Fibroblast of skin of left quadriceps (primary cell): ENCODE measurements at places on chromosomes 4 and X.

GRCh38 chr4:177699365-177700213, 257.4 kb upstream of the AGA start:
- peak; percentile 40 for DNase-seq

- no peak for DNase-seq
Measured at GRCh38 chr4:57168982-57169381, 58.8 kb upstream of the IGFBP7 start.

DNA sequence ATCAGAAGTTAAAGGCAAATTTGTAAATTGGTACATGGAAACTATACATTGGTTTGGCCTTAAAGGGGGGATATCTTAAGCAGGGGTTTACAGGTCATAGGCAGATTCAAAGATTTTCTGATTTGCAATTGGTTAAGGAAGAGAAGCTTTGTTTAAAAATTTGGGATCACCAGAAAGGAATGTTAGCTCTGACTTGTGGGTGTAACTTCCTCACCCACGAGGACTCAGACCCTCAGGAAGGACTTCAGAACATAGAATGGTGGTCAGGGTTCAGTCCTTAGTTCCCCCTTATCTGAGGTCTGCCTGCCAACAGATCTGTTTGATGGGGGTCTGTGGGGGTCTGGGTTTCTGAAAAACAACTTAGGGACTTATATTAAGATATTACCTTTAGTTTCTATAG, 427.4 kb upstream of the DIPK2B start:
- peak; percentile 3 for DNase-seq

GRCh38 chr4:138826322-138826721, 189.3 kb upstream of the NOCT start:
- DNase-seq = no peak

GRCh38 chr4:129394635-129395034, 298.7 kb downstream of the C4orf33 start:
- no peak for DNase-seq

DNA sequence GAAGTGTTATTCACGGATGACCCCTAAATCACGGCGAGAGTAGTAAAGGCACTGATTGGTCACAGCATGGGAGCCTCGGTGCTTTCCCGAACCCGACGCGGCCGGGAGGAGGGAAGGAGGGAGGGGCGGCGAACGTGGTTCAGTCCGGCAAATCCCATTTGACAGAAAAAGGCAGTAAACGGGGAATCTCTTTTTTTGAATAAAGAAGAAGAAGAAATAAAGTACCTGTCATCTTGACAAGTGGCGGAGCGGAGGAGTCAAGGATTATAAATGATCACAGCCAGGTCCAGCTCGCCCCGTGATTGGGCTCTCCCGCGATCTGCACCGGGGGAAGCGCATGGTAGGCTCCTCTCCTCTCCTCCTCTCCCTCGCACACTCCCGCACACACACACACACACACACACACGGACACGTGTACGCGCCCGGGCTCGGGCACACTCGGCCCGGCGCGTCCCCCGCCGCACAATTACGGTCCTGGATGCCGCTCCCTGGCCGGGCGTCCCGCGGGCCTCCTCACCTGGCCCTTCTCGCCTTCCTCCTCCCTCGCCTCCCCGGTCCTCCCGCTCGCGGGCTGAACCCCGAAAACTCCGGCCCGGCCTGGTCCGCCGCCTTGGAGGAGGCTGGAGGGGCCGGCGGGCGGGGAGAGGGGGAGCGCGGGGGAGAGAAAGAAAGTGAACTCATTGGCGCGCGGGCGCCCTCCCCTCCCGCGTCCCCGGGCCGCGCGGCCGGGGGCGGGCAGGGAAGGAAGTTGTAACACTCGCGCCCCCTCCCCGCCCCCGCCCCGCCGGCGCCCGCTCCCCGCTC, 99.2 kb upstream of the TENM3 start:
- peak; percentile 83 for DNase-seq

- no peak for DNase-seq
Measured at GRCh38 chrX:48002929-48003328, 860 bp downstream of the ZNF182 start.

GRCh38 chr4:7803371-7803770, 136.3 kb downstream of the AFAP1 start:
- DNase-seq = no peak

DNA sequence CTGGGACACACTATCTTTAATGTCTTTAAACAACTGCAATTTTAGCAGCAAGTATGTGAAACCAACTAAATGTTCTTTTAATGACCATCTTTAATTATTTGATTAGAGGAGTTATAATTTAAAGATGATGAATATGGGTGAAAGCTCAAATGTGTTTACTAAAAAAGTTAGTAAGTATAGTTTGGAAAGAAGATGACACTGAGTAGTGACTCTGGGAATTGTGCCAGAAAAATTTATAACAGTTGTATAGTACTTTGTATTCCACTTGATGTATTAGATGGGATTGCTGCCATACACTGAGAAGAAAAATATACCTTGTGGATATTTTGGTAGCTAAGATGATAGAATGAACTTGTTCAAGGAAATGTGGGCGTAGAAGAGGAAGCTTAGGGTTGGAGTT, 19.5 kb upstream of the PACRGL start:
- no peak for DNase-seq

- DNase-seq = no peak
Measured at GRCh38 chr4:184575306-184575705, 73.9 kb downstream of the CASP3 start.

- DNase-seq = no peak
Measured at GRCh38 chr4:184762100-184762499, 28.2 kb upstream of the CENPU start.

DNA sequence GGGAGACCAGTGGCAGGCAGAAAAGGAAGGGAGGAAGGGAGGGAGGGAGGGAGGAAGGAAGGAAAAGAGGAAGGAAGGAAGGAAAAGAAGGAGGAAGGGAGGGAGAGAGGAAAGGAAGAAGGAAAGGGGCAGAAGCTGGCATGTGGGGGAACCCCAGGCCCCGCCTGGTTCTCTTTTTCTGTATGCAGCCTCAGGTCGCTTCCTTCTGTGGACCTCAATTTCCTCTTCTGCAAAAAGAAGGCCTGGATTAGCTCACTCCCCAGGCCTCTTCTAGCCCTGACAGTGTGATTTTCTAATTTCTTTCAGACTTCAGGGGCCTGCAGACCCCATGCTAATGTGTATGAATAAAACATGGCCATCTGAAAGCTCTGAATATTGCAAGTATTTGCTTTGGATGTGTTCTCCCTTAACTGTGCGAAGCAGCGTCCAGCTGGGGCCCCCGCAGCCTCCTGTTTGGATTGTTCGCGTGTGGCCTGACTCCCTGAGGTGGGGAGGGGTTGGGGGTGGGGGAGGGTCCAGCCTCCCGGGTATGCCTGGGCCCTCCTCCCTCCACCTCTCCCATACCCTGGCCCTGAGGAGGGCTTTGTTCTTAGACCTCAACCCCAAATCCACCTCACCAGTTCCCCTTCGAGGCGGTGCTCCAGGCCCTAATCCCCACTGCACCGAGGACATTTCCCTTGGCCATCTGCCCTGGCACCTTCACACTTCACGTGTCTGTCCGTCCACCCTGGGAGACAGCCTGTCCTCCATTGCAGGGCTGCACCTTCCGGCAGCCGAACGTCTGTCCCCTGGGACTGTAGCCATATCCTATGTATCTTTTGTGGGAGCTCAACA, 199.9 kb upstream of the ATP6AP2 start:
- no peak for DNase-seq

GRCh38 chrX:40539214-40540142, 41.3 kb upstream of the ATP6AP2 start:
- peak; percentile 26 for DNase-seq

- peak; percentile 90 for DNase-seq
Measured at GRCh38 chrX:13432414-13433297, 112.8 kb upstream of the ATXN3L start.

GRCh38 chrX:23845351-23845817, 62.4 kb downstream of the APOO start:
- DNase-seq = no peak

GRCh38 chr4:42985976-42986375, 93.5 kb downstream of the GRXCR1 start:
- DNase-seq = no peak

GRCh38 chr4:39514888-39515401, 12.3 kb downstream of the UGDH start:
- no peak for DNase-seq

DNA sequence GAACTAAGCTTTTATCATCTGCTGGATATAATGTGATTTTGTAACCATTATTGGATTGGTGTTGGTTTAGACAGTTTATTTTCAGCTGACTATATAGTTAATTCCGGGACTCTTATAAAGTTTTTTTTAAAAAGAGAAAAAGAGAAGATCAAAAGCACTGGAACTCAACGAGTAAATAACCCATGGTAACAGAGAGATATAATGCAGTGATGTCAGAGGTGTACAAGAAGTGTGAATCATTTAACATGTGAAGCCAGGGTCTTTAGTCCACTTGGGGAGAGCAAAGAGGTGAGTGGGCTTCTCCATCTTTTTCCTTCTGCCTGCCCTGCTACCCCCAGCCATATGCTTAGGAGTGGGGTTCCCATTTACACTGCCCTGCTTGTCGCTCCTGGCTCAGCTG, 3.2 kb downstream of the TMEM165 start:
- no peak for DNase-seq

GRCh38 chr4:26804925-26805324, 55.7 kb upstream of the STIM2 start:
- no peak for DNase-seq

- no peak for DNase-seq
Measured at GRCh38 chr4:38364383-38364963, 299.5 kb upstream of the KLF3 start.

GRCh38 chr4:168221301-168221700, 97.3 kb downstream of the DDX60 start:
- peak; percentile 60 for DNase-seq

DNA sequence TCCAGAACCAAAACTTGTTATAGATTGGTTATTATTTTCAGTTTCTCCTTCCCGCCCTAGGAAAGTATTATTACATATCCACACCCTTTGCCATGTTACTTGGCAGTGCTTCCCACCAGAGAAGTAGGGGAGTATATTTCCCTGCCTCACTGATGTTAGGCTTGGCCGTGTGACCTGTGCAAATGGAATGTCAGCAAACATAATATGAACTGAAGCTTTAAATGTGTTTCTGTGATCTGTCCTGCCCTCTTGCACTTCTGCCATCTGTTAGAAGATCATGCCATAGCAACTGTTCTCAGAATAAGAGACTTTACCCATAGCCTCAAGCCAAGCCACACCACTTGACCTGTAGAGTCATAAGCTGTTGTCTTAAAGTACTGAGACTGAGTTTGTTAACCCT, 36.7 kb upstream of the NEUROG2 start:
- peak; percentile 17 for DNase-seq

- DNase-seq = peak; percentile 27
Measured at GRCh38 chrX:85963736-85964135, 83.6 kb downstream of the CHM start.

- no peak for DNase-seq
Measured at GRCh38 chrX:38943120-38943519, 141.9 kb downstream of the MID1IP1 start.

DNA sequence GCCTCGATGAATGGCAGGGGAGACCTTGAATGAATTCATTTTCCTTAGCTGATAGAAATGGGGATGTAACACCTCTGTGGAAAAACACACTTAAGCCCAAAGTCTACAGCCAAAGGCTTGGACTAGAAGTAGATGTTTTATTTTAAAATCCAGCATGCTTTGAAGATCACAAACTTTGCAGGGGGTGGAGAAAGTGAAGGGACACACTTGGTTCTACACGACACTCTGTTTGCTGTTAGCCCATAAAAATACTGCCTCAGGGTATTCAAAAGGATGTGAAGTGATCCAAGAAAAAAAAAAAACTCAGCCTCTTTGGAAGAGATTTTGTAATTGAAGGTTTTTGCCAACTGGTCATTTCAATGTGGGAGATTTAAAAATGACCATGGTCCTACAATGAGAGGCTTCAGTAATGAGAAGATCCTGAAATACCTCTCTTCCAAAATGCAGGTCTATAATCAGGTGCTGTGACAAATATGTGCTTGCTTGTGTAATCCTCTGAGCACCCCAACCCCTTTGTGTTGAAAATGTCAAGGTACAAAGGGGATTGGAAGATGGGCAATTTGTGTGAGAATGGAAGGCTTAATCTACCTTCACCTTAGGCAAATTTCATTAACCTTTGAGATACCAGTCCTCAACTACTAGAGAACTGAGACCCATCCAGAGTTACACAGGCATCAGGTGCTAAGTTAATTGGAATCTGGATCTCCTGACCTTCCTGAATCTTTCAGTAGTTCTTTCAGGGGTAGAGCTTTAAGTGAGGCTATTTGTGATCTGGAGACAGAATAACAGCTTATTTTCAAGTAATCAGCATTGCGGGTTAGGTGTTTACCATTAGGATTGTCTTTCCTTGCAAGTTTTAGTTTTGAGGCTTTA, 82.5 kb downstream of the HS6ST2 start:
- no peak for DNase-seq

GRCh38 chrX:148930206-148930729, 429.9 kb downstream of the AFF2 start:
- no peak for DNase-seq

- DNase-seq = no peak
Measured at GRCh38 chr4:15784959-15785634, 7.0 kb downstream of the CD38 start.

DNA sequence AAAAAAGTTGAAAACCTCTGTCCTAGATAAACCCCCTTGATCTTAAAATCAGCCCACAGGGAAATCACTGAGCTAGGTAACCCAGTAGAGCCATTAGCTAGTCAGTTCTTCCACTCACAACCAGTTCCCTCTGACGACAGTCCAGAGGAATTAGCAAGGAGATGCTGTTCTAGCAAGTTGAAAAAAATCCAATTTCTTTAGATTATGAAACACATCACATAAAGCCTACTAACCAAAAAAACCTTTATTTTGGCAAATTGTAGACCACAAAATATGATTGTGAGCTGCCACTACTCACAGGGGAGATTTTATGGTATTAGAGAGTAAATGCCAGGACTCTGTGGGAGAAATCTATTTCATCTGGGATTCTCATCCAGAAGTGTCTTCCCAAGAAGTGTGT, 22.6 kb downstream of the ADAMTS3 start:
- peak; percentile 13 for DNase-seq

DNA sequence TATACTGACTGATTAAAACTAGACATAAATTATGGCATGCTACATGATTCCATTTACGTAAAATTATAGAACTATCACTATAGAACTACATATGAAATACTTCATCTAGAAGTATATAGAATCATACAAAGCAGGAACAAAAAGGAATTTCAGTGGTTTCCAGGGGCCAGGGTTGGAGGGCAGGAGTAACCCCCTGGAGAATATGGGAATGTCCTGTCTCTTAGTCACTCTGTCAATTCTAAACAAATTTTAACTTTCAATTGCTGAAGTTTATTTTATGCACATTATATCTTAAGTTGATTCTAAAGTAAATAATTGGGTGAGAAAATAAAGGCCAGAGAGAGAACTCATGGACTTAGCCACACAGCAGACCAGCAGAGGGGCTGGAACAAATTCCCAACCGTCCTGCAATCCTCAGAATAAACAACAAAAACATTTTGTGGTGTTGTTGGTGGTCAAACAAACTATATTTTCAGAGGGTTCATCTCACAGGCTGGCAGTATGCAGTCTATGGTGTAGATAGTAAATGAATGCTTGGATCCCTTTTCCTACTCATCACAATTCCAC, 476.9 kb upstream of the SLIT2 start:
- no peak for DNase-seq
